Chondrocyte (in vitro differentiated cells): ENCODE measurements at places on chromosomes 2 and 18.

DNA sequence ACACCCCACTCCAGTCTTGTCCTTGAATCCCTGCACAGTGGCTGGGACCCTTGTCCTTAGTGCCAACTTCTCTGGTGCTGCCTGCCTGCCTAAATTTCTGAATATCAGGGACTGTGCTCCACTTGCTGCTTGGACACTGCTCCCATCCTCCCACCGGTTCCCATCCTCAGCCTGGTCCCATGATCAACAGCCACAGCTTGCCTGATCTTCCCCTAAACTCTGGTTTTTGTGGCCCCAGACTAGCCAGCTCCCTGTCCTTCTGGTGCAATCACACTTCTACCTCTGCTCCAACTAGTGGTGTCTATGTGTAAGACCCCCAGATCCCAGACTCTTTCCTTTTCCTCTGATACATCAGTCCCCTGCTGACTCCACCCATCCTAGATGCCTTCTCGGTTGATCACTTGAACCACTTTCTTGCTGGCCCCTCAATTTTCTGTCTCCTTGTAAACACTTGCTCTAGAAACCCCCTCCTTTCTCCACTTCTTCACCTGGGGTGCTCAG, 37.2 kb upstream of the POLE4 start:
- peaks cover 16% of the 10 kb centered on the region for H3K4me1 ChIP-seq
- no peaks in the 10 kb centered on the region for H3K27me3 ChIP-seq
- H3K4me3 ChIP-seq = no peak overlapping the region
- peaks cover 3% of the 10 kb centered on the region for H3K36me3 ChIP-seq

DNA sequence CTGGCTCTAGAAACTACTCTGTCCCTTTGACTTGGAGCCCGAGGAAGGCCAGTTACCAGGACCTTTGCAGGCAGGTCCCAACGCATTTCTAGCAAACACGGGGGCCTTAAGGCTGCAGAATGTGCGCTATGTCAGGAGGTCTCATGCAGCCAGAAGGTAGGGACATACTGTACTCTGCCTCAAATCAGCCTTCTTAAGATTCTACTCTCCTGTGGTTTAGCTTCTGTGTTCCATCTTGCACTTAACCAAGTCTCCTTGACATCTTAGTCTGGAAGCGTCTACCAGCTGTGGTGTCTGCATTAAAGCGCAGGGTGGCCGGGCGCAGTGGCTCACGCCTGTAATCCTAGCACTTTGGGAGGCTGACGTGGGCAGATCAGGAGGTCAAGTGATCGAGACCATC, 65.5 kb downstream of the STEAP3 start:
- peaks cover 17% of the 10 kb centered on the region for H3K4me1 ChIP-seq
- DNase-seq = no peak
- H3K4me3 ChIP-seq = no peak overlapping the region
- peaks cover 2% of the 10 kb centered on the region for H3K27me3 ChIP-seq
- H3K36me3 ChIP-seq = peaks cover 6% of the 10 kb centered on the region

GRCh38 chr2:108491848-108492247, 42.4 kb upstream of the LIMS1 start:
- no peak for DNase-seq
- peak overlapping the region; percentile 95 for H3K27ac ChIP-seq

GRCh38 chr2:103667335-103667884, 905.6 kb downstream of the TMEM182 start:
- no peaks in the 10 kb centered on the region for H3K36me3 ChIP-seq
- no peak for DNase-seq
- peaks cover 8% of the 10 kb centered on the region for H3K27me3 ChIP-seq
- H3K27ac ChIP-seq = no peak overlapping the region

DNA sequence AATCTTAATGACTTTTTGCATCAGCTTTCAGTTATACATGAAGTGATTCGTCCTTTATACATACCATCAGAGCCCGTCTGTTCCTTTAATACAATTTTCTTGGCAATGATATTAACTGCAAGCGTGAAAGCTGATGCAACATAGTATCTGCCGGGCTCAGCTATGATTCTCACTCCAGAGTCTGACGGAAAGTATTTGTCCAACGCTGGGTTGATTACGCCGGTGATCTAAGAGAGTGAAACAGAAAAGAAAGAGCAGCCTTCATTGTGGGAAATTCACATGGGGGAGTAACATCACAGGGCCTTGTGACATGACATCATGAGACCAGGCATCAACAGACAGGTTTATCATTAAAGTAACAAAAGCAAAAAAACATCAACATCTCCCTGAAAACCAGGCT, 6.2 kb downstream of the ODC1 start:
- DNase-seq = no peak
- no peaks in the 10 kb centered on the region for H3K27me3 ChIP-seq
- H3K4me1 ChIP-seq = peaks cover 21% of the 10 kb centered on the region
- peaks cover 35% of the 10 kb centered on the region for H3K36me3 ChIP-seq
- no peak overlapping the region for H3K27ac ChIP-seq

- H3K4me1 ChIP-seq = peaks cover 19% of the 10 kb centered on the region
- no peak overlapping the region for H3K27ac ChIP-seq
- no peak for DNase-seq
- no peaks in the 10 kb centered on the region for H3K36me3 ChIP-seq
Measured at GRCh38 chr2:219125225-219125885, 35.3 kb downstream of the NHEJ1 start.
